ENCODE measurements at places on chromosomes 11 and 22.

- DNase-seq, result no peak
Measured at GRCh38 chr11:75903276-75903675, 88.3 kb downstream of the UVRAG start.

GRCh38 chr22:17214416-17215043 lies 4.7 kb downstream of the ADA2 start:
- DNase-seq, result no peak

DNA sequence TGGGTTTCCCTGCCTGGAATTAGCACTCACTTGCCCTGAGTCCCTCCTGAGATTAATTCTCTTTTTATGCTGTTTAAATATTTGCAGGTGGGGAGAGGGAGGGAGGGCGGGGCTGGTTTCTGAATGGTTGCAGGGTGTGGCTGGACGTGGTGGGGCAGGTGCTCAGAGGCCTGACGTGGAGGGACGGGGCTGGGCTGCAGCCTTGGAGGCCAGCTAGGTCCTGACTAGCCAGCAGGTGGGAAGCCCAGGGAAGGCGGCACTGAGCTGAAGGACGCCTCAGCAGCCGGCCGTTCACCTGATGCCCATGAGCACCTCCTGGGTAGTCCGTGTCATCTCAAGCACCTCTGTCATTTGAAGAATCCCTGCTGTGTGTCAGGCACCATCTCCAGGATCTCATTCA lies 21.3 kb downstream of the SGSM1 start:
- DNase-seq, result no peak

GRCh38 chr11:134532131-134532920 lies 120.3 kb upstream of the B3GAT1 start:
- no peak for DNase-seq

- DNase-seq, result no peak
Measured at GRCh38 chr22:30453731-30454510, 17.9 kb downstream of the SEC14L3 start.

DNA sequence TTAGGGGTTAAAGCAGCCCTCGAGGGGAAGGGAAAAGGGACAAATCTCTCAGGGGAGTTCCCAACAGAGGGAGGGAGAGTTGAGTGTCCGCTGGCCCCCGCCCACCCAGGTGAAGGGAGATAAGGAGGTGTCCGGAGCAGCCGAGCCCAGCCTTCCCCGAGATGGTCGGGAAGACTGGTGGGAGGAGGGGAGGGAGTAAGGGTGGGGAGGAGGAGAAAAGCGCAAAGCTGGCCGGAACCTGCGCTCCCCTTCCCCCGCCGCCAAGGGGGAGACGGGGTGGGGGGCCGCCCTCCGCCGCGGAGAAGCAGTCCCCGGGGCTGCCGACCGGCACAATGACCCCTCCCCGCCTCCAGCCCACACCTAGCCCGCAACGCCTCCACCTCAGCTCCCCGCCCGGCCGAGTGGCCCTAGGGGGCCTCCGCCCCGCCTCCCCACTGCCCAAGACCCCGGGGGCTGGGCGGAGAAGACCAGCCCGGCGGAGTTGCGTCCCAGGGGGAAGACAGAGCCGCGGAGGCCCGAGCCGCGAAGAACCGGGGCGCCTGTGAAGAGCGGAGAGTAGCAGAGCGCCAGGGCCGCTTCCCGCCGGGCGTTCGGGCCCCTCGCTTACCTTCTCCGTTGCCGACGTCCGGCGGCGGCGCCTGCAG lies 479 bp downstream of the RSF1 start:
- peak; percentile 23 for DNase-seq

DNA sequence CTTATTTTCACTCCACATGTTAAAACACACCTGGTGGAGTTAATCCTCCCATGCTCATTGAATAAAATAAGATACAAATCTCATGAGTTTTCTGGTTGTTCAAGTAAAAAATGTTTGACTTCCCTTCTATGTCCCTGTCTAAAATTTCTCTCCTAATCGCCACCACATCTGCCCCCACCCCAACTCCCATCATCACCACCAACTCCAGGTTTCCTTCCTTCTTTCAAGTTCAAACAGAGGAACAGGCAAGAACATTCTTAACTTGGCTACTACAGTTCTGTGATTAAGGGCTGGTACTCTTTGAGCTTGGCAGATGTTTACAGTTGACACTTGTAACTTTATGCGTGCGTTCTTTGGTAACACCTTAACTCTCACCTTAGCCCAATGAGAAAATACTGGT lies 9.1 kb upstream of the PSMA1 start:
- no peak for DNase-seq

GRCh38 chr22:39706376-39707140 lies 136.0 kb downstream of the CACNA1I start:
- no peak for DNase-seq

- DNase-seq, result no peak
Measured at GRCh38 chr22:49710746-49711145, 116.9 kb downstream of the BRD1 start.

DNA sequence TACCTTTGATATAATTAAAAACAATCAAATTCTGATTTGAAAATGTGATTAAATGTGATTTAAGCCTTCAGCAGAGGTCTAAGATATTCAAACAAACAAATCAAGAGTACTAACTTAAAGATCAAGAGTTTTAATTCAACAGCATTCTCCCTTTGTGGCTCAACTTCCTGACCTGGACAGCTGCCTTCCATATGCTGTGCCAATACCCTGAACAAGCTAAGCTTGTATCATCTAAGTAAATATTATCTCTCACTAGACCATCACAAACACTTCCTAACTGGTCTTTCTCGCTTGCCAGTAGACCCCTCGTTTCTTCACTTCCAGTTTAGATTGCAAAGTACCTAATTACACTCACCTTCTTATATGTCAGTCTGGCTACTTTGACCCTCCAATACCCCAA lies 35.9 kb upstream of the P4HA3 start:
- peak; percentile 28 for DNase-seq

GRCh38 chr11:134905517-134905916 lies 493.5 kb upstream of the B3GAT1 start:
- DNase-seq, result no peak

GRCh38 chr11:124209824-124210357 lies 26.7 kb downstream of the OR10D3 start:
- no peak for DNase-seq

GRCh38 chr11:69178819-69179482 lies 23.2 kb downstream of the SMIM38 start:
- no peak for DNase-seq

DNA sequence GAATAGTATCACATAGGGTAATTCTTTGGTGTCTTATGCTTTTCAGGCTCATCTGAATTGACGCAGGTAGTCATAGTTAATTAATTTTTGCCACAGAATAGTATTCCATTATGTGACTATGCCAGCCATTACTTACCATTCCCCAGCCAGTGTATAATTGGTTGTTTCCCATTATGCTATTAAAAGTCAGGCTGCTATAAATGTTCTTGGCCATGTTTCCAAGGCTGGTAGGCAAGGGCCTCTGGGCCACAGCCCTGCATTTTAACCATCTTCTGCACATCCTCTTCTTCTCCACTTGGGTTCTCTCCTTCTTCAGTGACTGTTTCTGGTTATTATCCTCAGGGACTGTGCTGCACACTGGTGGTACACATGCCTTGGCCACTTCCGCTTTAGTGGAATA lies 190.9 kb downstream of the ADAMTS15 start:
- no peak for DNase-seq

DNA sequence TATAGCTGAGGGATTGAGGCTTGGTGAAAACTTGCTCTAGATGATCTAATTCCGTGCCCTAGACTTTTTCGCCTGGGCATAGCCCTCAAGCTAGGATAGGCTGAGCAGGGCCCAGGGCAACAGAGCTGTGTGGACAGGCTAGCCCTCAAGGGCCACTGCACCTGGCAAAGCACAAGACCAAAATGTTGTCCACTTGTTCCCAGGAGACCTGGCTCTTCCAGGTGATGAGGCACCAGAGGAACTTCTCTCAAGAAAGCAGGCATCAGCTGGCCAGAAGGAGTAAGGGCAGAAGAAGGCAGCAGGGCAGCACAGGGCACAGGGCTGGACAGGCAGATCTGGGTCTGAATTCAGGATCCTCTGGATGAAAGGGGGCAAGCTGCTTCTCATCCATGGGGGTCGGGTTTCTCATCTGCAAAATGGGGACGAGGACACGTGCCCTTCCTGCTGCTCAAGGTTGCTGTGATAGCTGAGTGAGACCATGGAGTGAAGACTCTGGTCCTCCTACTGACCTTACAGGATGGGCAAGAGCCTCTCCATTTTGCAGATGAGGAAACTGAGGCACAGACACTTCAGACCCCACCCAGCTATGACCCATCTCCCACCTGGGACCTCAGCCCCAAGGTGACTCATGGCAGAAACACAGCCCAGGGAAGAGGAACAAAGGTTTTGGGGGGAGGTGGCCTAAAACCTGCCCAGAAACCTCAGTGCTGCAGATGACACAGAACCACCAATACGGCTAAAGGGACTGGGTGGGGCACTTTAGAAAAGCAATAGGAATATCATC lies 42.2 kb upstream of the PRDM11 start:
- no peak for DNase-seq

GRCh38 chr11:131748151-131749050 lies 378.0 kb downstream of the NTM start:
- DNase-seq, result peak; percentile 89

DNA sequence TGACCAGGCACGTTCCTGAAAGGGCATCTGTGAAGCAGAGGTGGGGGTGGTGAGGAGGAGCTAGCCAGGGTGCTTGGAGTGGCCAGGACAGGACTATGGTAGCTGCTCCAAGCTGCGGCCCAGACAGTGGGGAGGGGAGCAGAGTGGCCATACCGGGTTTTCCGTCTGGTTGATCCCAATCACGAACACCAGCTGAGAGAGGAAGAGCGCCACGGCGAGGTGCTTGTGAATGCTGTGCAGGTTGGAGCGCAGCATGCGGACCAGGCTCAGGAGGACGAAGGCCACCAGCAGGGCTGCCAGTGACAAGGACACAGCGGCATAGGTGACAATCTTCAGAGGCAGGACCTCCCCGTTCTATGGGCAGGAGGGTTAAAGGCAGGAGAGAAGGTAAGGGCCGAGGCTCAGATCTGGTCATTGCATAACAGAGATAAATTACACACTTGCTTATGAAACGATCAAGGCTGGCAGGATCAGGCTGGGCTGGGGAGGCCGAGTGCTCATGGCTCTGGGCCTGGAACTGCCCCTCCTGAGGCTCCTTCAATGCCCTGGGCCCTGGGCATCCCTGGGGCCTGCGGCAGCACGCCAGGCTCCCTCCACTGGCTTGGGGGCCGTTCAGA lies 41.5 kb downstream of the TRMU start:
- no peak for DNase-seq

GRCh38 chr22:41925783-41926460 lies 684 bp downstream of the TNFRSF13C start:
- peak; percentile 12 for DNase-seq

- DNase-seq, result no peak
Measured at GRCh38 chr11:60783911-60784310, 1.2 kb upstream of the MS4A10 start.

GRCh38 chr22:35177811-35178210 lies 79.5 kb upstream of the HMGXB4 start:
- no peak for DNase-seq

DNA sequence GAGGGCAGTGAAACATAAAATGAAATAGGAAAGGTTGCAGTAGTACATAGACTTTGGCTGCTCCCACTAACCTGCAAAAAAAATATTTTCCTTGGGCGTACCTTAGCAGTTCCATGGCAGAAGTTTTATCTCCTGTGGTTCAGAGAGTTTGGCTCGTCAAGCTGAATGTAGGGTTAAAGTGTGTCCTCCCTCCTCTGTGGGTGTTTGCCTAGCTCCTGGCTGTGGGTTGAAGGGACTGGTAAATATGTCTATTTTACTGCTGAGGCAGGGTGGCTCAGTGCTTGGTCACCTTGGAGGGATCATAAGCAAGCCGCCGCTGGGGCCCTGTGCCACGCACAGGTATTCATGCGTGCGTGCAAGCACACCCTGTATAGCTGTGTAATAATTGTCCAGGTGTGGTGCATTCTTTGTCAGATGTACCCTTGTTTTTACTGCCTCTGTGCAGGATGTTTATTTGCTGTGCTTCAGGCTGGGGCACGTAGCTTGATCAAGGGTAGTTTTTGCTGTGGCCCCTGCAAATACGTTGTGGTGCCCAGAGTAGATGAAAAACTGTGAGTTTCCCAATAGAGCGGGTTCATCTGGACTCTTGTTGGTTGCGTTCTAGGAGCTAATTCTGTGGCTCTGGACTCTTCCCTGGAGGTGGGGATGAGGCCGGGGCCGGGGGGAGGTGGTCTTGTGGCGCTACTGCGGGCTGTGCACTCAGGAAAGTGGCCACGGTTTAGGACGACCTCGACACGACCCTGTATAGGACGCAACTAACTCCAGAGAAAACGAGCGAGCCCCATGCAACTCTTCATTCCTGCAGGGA lies 732 bp upstream of the SORL1 start:
- DNase-seq, result no peak

GRCh38 chr11:120660024-120660565 lies 148.5 kb downstream of the GRIK4 start:
- peak; percentile 13 for DNase-seq

GRCh38 chr11:74072286-74072685 lies 63.4 kb upstream of the UCP3 start:
- no peak for DNase-seq

- peak; percentile 82 for DNase-seq
Measured at GRCh38 chr11:47992959-47993820, 12.8 kb downstream of the PTPRJ start.

GRCh38 chr22:19126309-19127273 lies 4.4 kb upstream of the DGCR2 start:
- no peak for DNase-seq

- DNase-seq, result no peak
Measured at GRCh38 chr22:19704355-19705015, 9.8 kb upstream of the SEPTIN5 start.

DNA sequence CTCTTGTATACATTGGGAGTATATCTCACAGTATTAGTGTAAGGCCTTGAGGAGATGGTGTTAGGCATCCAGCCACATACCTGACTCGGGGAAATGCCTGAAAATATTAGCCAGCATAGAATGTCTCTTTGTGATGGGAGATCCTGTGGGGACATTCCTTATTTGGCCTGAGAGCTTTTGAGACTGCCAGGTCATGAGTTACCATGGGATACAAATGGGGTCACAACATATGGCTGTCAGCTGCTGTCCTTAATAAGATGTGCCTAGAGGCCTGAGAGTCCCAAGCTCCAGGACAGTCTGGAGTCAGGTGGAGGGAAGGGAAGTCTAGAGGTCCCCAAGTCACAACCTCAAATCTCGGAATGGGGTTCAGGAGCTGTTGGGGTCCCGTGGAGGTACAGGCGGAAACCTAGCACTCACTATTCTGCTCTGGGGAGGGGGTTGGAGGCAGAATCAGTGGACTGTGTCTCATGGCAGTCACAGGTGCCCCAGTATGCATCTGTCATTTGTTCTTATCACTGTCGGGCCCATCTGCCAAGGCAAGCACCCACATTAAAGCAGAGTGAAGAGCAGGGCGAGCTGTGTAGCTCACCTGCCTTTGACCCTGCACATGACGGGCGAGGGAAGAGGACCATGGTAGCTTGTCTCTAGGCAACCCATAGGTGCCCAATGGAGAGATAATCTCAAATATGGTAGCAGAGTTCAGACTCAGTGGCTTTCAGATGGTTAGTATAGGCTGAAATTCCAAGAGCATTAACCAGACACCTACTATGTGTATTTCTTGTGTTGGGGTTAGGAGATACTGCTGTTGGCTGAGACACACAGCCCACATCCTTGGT lies 29.9 kb downstream of the KCNQ1OT1 start:
- DNase-seq, result no peak

Measured in astrocyte of the spinal cord (primary cell).